ENCODE measurements at places on chromosomes 13 and 19.

GRCh38 chr19:48633148-48634035 lies 3.8 kb downstream of the DBP start:
- DNase-seq = no peak

- no peak for DNase-seq
Measured at GRCh38 chr13:95184317-95184716, 116.9 kb downstream of the ABCC4 start.

GRCh38 chr13:107251341-107251740 lies 683.4 kb upstream of the ARGLU1 start:
- no peak for DNase-seq

GRCh38 chr13:112179995-112180394 lies 113.0 kb downstream of the SOX1 start:
- DNase-seq = no peak

DNA sequence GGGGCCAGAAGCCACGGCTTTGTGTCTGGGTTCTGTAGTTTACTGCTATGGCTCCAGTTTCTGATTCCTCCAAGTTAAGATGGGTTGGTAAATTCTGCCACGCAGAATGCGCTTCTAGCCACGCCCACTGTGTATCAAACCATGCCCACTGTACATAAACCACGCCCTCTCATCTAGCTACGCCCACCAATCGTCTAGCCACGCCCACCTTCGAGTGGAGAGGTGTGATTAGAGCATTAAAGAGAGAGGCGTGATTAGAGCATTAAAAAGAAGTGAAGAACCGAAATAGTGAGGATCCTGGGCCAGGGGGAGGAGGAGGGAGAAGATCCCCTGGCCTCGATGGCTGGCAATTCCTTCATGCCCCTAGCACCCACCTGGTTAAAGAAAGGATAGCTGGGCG lies 43.7 kb upstream of the ADGRE5 start:
- peak; percentile 15 for DNase-seq

- no peak for DNase-seq
Measured at GRCh38 chr19:18910010-18910409, 9.2 kb downstream of the COPE start.

DNA sequence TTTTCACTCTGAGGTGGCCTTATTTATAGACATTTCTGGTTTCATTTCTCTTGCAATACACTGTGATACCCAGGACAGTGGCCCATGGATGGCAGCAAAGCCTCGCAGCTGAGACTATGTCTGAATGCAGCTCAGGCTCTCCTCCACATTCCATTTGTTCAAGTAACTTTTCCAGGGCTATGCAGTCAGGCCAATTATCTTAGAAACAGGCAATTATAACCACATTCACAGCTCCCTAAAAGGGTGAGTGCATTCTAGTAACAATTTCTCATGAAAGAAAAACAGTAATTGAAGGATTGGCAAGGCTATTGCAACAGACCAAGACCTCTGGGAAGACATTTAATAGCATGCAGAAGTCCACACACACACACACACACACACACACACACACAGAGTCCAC lies 264.0 kb downstream of the TBC1D4 start:
- DNase-seq = no peak

GRCh38 chr13:76854894-76855293 lies 31.3 kb downstream of the KCTD12 start:
- DNase-seq = no peak

GRCh38 chr19:46947866-46948265 lies 71.8 kb upstream of the NPAS1 start:
- DNase-seq = no peak

GRCh38 chr19:5487222-5487621 lies 32.0 kb downstream of the ZNRF4 start:
- no peak for DNase-seq

DNA sequence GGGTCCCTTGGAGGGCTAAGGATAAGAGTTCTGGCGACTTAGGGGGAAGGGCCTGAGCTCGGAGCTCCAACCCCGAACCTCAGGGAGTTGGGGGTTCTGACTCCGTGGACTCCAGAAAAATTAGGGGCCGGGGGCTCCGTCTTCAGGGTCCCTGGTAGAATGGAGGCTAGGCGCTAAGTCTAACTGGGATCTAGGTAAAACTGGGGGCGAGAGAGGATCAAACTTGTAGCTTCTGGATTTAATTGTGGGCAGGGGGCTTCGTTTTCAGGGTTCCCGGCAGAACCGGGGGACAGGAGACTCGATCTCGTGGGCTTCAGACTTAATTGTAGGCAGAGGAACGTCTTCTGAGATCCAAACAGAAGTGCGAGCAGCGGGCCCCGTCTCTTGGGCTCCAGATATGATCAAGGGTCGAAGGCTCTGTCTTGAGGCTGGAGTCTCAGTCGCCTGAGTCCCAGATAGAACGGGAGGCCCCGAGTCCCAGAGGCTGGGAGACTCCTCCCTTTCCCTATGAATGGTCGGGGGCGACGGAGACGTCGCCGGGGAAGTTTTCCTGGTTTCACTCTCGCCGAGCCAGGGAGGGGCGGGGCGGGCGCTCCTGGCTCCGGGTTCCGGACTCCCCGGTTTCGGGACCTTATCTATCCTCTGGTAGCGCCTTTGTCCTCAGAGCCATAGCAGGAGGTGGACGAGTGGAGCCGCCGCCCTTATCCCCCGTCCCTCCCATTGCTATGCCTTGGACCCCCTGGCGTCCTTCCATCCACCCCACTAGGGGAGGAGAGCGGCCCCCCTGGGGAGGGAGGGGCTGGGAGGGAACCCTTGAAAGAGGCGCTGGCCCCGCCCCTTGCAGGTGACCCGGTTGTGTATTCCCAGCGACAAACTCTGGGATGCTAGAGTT lies 1.3 kb downstream of the NECTIN2 start:
- DNase-seq = peak; percentile 20

GRCh38 chr13:39521701-39522100 lies 81.3 kb downstream of the LHFPL6 start:
- no peak for DNase-seq

DNA sequence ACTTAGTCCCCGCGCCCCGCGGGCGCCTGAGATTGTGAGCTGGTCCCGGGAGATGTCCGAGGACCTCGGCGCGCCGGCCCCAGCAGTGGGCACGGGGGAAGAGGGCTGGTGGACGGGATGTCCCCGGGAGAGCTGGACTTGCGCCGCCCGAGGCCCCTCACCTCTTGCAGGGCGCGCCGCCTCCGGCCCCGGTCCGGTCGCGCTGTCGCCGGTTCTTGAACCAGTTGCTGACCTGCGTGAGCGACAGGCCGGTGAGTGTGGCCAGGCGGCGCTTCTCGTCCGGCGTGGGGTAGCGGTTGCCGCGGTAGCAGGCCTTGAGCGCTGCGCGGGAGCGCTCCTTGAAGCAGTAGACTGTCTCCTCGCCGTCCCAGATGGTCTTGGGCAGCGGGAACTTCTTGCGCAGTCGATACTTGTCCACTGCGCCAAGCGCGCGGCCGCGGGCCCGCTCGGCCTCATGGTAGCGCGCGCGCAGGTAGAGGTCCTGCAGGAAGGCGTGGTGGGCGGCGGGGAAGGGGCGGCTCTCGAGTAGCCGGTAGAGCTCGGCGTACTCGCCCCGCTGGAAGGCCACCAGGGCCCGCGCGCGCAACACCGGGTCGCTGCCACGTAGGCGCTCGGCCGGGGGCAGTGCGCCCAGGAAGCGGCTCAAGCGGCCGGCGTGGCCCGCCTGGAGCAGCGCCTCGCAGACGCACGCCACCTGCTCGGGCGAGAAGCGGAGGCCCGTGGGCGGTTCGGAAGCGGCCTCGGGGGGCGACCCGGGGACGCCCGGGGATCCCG lies 984 bp downstream of the SIX5 start:
- DNase-seq = peak; percentile 50

- no peak for DNase-seq
Measured at GRCh38 chr19:2627319-2627829, 75.1 kb downstream of the GNG7 start.

GRCh38 chr13:104473936-104474335 lies 1407.7 kb upstream of the SLC10A2 start:
- DNase-seq = no peak

DNA sequence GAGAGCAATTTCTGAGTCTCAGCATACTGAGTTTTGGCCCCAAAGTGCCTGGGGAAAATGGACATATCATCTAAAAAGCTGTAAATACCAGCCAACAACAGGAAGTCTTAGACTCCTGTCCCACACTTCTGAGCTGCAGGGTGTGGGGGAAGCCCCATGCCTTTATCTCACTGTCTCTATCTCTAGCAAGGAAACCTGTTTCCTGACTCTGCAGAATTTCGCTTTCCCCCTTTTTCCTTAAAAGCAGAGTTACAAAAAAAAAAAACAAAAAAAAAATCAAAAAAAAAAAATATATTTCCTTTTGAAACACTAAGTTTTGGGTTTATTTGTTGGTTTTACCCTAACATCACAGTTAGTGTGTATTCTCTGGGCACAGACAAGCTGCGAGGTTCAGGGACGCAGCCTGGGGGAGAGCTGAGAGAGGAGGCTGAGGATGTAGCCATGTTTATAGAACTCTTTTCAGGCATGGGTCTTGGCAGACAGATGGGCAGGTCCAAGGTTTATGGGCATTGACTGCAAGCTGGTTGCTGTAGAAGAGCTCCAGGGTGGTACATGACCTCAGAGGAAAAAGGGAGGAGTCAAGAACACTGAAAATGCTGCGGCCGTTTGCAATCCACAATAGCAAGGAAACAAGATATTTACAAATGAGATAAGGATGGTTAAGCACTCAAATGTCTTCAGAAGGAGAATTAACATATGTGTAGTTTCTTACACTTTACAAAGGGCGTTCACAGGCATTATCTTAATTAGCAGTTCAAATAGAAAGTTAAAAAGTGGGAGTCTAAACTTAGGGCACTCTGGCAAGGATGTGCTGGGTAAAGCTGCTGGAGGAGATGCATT lies 4.9 kb downstream of the MBNL2 start:
- no peak for DNase-seq

DNA sequence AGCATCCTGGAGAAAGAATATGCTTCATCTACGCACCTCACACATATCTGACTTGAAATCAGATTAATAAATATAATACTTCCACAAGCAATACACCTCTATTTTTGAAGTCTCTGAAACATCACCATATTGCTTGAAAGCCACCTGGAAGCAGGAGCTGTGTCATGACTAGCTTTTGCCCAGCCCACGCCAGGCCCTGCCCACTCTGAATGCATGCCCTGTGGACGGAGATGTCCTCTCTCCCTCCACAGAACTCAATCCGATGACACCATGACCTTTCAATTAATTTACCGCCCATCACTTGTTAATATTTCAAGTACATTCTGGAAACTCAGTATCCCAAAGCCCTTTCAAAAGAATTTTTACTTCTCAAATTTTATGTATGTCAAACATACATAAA lies 108.0 kb downstream of the TBC1D4 start:
- DNase-seq = no peak

GRCh38 chr19:17743874-17744580 lies 7.2 kb upstream of the FCHO1 start:
- DNase-seq = no peak

- no peak for DNase-seq
Measured at GRCh38 chr19:51737924-51738323, 13.8 kb downstream of the FPR1 start.

GRCh38 chr19:1093811-1094553 lies 1.2 kb downstream of the POLR2E start:
- no peak for DNase-seq

DNA sequence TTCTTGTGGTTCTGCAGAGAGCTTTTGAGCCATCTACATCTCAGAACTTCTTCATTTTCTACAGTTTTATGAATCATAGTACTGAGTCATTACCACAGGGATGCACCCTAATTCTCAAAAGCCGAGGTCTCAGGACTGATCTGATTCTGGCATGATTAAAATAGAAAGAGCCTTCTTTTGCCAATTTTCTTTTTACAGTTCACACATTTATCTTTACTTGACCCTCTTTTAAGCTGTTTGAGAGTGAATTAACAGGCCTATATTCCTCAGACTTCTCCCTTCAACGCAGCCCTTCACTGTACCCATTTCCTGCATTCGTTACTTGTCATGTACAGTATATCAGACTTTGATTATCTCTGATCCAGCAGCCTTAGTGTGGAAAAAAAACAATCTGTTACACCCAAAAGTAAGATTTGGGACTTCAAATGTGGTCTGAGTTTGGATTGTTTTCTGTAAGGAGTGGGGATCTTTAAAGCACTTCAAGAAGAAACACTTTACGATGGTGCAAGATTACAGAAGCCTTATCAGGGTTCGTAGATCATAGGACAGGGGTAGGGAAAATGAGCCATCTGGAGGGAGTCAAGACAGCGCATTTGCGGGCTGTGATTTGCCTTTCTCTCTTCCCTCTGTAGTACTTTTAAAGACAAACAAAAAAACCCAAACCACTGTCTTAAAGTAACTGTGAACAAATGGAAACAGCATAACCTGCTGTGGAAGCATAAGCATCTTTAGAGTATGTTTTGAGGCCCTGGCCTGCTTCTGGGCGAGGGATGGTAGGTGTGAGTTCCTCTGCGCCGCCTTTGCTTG lies 15.3 kb upstream of the GPR183 start:
- no peak for DNase-seq

DNA sequence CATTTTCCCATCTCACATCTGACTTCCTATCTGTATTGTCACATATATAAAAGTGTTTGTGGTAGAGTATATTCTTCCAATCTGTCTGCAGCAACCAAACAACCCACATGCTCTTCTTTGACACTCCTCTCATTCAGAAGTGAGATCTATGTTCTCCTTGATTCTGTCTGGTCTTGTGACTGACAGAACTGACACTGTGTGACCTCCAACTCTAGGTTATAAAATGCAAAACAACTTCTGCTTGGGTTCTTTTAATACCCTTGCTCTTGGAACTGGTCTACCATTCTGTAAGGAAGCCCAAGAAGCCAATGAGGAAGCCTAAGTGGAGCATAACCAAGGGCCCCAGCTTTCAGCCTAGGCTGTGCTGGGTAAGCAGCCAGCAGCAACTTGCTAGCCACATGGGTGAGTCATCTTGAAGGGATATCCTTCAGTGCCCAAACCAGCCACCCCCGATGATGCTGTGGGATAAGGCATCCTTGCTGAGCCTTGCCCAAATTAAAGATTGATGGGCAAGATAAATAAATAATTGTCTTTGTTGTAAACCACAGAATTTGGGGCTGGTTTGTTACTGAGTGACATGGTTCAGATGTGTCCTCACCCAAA lies 18.4 kb upstream of the ITM2B start:
- no peak for DNase-seq

GRCh38 chr19:1133471-1133929 lies 29.7 kb downstream of the GPX4 start:
- DNase-seq = no peak
